Ovary (tissue), 10 donors: ENCODE measurements at places on chromosomes 16 and 17.

GRCh38 chr17:75516619-75517296 is 430 bp downstream of the TSEN54 start:
- DNase-seq, result peak; percentile 58

DNA sequence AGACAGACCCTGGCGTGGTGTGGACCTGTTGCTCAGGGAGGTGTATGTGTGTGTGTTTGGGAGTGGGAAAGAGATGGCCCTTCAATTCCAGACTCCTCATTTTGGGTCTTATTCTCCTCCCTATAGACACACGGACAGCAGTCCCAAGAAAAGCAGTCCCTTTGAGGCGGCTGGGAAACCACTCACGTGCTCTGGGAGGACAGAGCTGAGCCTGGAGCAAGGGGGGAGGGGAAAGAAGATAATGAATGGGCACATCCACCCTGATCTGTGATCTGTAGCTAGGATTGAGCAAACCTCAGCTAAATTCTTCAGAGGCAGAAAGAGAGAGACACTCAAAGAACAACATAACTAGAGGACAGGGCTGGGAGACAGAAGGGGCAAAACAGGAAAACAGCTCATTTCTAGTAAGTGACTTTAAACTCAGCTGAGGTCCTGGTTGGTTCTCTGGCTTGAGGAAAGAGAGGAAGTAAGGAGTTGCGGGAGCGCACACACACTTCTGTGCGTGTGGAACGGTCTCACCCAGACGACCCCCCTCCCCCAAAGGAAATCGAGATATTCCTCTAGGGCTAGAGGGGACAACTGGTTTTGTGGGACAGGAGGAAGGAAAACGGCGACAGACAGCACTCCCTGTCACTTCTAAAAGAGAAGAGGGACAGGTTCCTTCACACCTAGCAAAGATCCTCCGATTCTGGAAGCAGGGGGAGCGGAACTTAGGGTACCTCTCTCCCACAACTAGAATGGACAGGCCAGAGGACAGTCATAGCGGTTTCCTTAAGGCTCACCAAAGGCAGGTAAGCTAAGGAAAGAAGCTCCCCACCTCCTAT is 658 bp downstream of the RAB5C start:
- DNase-seq, result no peak

- DNase-seq, result peak; percentile 88
Measured at GRCh38 chr17:44556832-44557606, at the start of gene FZD2. TSS of gene FZD2 (plus strand) at chr17:44557484. CDS start at chr17:44557689, 205 bp downstream.

DNA sequence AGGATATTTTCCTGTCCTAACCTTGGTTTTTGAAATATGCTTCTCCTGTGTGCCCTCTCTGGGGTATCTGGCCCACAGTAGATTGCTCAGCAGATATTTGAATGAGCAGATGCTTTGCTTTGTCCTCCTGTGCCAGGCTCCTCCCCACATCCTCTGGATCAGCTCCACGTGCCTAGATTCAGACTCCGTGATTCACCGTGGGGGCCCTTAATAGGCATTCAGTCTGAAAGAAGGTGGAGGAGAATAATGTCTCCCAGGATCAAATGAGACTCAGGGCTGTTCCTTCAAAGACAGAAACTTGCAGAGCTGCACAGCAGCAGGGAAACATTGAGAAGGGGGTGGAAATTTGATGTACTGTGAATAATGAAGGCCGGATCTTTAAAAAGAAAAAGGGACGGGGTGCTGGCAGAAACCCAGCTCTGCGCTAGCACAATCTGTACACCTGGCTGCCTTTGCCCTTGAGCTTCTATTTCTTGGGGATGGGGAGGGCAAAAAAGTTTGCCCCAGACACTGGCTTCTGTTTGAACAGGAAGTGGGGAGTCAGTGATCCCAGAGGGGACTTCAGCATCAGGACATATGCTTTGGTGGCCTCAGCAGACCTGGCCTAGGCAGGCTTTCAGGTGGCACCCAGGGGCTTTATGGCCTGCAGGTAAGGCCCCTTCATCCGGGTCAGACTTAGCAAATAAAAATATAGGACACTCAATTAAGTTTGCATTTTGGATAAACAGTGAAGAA is 15.9 kb upstream of the SLC12A3 start:
- DNase-seq, result peak; percentile 47

DNA sequence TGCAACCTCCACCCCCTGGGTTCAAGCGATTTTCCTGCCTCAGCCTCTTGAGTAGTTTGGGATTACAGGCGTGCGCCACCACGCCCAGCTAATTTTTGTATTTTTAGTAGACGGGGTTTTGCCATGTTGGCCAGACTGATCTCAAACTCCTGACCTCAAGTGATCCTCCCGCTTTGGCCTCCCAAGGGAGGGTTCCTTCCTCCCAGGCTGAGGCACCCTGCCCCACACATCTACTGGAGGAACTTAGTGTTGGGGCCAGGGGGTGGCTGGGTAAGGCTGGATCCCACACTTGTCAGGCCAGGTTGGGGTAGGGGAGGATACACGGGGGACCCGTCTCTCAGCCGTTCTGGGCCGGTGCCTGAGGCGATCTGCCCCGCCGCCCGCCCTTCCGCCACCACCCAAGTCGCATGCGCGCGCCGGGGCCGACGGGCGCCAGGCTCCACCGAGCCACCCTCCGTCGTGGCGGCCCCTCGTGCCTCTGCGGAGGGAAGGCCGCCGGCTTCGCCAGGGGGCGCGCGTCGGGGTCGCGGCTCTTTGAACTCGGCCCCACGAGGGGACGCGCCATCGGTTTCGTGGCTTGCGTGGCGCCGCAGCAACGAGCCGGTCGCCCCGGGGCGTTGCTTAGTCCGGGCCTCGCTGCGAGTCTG is 15.9 kb downstream of the GRB7 start:
- DNase-seq, result no peak

- DNase-seq, result no peak
Measured at GRCh38 chr16:88798772-88799455, 4.7 kb upstream of the CDT1 start.

DNA sequence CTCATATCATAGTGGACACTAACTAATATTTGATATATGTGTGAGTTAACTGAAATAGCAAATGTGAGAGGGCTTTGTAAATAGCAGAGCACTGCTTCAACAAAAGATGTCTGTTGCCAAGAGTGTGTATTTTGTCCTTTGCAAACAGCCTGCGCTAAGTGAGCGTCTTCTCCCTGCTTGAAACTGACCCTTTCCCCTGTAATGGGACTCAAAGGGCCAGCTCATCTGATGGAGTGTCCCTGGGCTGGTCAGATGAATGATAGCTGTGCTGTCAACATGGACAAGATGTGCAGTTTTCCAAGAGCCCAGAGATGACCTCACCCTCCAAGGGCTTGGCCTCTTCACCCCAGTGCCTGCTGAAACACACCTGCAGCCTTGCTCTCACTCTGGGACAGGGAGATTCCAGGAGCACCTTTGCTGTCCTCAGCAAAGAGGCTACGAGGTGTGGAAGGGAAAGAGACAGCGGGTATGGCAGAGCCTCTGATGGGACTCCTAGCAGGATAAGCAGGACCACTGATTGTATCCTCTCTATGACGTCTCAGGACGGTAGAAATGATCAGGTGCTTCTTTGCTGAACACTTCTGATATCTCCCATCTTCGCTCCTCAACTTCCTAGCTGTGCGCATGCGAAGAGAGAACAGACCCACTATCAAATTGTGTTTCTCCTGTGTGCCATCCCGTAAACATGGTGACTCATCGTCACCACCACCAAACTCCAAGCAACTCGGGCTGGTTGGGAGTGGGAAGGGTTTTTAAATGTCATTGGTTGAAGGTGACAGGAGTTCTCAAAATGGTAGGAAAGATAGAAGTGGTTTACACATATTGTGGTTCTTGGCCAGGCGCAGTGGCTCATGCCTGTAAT is 35.8 kb upstream of the TBX2 start:
- no peak for DNase-seq

GRCh38 chr16:82660966-82661365 is 34.2 kb downstream of the CDH13 start:
- DNase-seq, result no peak

DNA sequence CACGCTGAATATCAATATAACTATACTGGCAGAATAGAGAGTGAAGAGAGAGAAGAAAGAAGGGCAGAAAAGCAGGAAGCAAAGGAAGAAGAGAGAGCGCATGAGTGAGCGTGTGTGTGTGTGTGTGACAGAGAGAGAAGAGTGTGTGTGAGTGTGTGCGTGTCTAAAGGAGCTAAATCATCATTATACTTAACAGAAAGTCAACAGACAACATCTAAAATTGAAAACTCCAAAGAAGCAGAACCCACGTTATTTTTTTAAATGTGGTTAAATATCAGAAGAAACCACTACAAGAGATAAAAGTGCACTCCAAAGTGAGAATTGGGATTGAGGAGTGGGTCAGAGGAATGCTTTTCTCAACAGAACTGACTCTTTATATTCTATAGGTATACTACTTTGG is 77.2 kb downstream of the BRIP1 start:
- DNase-seq, result no peak

- DNase-seq, result no peak
Measured at GRCh38 chr17:76826330-76827068, 41.7 kb upstream of the MGAT5B start.

- no peak for DNase-seq
Measured at GRCh38 chr17:50661795-50662391, 27.2 kb downstream of the ABCC3 start.

GRCh38 chr17:39813631-39814030 is 50.5 kb downstream of the IKZF3 start:
- no peak for DNase-seq

DNA sequence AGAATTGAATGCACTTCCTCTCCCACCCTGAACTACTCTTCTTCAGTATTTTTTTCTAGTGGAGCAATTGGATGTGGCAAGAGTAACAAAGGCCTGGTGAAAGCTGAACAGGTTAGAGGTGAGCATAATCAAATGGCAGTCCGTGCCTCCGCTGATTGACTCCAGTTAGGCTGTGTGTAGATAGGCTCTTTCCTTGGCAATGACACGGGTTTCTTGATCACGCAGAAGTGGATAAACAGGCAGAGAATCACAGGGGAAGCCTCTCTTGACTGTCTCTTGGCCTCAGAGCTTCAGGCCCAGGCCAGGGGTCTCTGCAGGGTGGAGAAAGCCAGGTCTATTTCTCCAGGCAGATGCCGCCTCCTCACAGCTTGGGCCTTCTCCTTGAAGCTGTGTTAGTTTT is 4.2 kb downstream of the CD300LB start:
- no peak for DNase-seq

DNA sequence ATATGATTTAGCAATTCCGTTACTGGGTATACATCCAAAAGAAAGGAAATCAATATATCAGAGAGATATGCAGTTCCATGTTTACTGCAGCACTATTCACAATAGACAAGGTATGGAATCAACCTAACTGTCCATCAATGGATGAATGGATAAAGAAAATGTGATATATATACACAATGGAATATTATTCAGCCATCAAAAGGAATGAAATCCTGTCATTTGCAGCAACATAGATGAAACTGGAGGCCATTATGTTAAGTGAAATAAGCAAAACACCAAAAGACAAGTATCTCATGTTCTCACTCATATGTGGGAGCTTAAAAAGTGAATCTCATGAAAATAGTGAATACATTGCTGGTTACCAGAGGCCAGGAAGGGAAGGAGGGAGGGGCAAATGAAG is 390.8 kb downstream of the ZFHX3 start:
- no peak for DNase-seq

- DNase-seq, result no peak
Measured at GRCh38 chr16:9422762-9423513, 331.5 kb downstream of the HAPSTR1 start.

DNA sequence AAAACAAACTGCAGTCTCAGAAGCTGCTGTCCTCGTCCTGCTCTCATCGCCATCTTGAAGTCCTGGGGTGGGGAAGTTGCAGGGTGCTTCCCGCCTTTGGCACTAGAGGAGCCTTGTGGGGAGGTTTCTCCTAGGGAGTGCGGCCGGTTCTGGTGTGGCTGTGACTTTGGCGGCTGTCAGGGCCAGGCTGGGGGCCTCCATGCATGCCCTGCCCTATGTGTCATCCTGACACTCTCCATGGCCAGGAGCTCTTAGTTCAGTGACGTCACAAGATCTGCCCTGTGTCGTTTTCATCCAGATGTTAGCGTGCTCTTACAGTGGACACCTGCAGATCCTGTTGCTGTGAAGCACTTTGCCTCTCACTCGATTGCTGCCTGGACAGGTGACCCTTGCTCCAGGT is 49.6 kb downstream of the PLD6 start:
- no peak for DNase-seq

GRCh38 chr16:383326-384051 is 1.7 kb upstream of the PGAP6 start:
- no peak for DNase-seq

DNA sequence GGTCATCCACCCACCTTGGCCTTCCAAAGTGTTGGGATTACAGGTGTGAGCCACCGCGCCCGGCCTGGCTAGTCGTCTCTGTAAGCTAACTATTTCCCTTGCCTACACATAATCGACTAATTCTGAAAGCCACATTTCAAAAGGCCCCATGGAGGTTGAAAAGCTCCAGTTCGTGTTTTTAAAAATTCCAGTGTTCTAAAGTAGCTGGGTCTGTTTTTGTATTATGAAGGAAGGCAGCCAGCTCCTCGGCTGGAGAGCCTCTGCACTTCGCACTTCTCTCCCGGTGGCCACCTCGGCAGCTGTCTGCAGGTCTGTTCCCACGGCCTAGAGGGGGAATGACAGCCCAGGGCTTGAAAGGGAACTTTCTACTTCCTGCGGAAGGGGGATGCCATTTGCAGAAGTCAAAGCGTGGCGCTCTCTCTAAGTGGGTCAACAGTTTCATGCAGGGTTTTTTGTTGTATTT is 16.9 kb downstream of the HASPIN start:
- DNase-seq, result no peak

- no peak for DNase-seq
Measured at GRCh38 chr17:48483004-48483403, 47.8 kb downstream of the HOXB1 start.

DNA sequence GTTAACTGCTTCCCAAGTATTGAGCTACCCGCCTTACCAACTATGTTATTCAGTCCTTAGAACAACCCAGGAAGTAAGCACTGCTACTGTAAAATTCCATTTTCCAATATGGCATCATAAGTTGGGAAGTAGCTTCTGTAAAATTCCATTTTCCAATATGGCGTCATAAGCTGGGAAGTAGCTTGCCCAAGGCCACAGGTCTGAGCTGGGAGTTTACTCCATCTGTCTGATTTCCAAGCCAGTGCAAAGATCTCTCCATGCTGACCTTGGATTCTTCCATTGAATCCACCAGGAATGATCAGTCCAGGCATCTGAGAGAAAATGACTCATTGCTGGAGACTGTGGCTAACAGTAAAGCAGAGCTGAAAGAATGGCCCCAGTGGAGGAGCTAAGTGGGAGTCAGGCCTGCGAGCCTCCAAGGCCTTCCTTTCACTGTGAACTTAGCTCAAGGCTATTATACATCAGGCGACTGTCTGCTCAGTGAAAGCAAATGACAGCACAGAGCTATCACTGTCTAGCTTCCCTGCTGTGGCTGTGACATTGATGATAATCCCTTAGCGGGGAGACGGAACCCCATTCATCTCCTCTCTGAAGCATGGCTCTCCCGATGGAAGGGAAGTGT is 430.4 kb downstream of the HAPSTR1 start:
- DNase-seq, result no peak

- no peak for DNase-seq
Measured at GRCh38 chr17:65683428-65683827, 122.0 kb upstream of the AXIN2 start.
